CD4-positive, alpha-beta T cell (primary cell): ENCODE measurements at places on chromosomes 1 and 21.

- no peak for DNase-seq
These were observed 101.9 kb downstream of the SLC45A1 start for GRCh38 chr1:8419861-8420260.

GRCh38 chr1:46422261-46422871 lies 28.2 kb downstream of the FAAH start:
- DNase-seq: no peak

GRCh38 chr1:22236166-22236565 lies 93.3 kb upstream of the WNT4 start:
- DNase-seq: no peak

- DNase-seq: no peak
These were observed 409.9 kb upstream of the C1orf87 start for GRCh38 chr1:60483509-60483908.

DNA sequence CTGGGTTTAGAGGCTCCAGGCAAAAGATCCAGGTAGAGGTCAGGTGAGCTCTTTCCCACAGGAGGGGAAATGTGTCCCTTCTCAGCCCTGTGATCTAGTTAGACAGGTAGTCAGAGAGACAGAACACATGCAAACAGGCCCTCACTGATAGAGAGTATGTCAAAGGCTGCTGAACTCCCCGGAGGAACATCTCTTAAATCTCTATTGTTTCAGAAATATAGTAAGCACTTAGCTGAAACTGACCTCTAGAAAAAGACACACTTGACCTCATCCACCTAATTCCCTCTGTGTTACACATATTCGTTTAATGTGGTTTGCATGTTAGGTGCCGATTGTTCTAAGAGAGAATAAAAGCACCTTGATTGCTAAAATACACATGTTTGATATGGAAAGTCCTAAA lies 23.3 kb downstream of the SUSD4 start:
- DNase-seq: no peak

DNA sequence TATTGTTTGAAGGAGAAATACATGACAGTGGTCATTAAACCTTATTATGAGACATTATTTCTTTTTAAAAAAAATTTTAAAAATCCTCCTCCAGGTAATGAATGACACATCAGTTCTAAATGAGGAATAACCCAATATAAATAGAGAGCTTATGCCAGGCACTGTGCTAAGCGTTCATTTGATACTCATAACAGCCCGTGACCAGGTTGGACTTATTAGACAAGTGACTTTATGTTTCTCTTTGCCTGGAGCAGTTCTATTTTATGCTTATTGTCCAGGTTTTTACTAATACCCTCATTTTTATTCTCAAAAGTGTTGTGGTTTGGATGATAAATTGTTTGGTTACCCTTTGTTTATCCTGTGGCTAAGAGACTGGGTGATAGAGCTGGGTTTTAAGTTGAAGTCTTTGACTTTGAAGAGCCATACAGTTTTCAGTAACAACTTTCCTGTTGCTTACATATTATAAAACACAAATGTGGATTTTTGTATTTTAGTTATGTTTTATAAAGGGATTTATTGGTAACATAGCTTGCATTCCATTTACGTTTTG lies 84.2 kb downstream of the RABGAP1L start:
- DNase-seq: no peak

DNA sequence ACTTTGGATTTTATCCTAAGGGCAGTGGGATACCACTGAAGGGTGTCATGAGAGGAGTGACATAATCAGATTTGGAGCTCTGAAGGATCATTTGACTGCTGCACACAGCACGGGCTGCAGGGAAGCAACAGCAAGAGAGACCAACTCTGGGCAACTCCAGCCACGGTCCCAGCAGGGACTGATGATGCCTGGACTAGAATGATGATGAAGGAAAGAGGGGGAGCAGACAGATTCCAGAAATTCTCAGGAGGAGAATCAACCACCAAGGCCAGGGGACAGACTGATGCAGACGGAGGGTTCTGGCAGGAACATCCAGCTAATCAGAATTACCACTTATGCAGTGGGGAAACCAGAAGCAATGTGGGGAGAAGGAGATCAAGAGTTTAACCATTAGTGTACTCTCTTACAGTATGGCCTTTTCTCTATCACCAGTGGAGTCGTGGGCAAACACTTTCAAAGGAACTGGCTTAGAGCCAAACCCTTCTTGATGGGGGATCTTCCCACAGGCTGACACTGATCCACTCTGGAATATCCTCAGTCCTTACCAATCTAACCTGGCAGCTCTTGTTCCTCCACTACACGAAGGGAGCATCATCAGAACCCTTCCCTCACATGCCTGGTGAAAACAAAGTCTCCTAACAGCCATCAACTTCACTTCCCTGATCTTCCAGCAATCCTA lies 3.3 kb downstream of the URB1 start:
- no peak for DNase-seq

DNA sequence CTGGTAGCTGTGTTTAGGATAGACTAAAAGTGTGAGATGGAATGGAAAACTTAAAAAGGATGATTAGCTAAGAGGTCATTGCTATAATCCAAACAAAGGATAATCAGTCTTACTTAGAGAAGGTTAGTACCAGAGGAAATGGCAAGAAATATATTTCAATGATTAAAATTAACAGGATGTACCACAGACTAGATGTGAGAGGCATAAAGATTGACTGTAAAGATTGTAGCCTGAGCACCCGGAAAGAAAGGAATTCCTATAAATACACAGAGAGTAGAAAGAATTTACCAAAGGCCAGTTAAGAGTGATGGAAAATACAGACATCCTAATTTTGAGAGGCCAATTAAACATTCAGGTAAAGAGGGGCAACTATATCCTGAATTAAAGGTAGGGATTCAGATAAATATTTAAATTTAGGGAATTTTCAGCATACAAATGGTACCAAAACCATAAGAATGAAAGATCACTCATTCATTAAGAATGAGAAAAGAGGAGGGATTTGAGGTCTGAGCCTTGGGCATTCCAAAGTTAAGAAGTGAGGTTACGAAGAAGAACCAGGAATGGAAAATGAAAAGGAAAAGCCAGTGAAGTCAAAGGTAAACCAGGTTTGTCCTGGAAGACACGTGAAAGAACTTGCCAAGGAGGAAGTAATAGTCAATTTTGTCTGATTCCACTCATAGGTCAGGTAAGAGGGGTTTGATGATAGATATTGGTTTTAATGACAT lies 46.4 kb upstream of the RGS1 start:
- no peak for DNase-seq
